DMS 273 treated with DMSO at 0.1 percent for 48 hours (cell line): ENCODE measurements at places on chromosomes 6 and 20.

GRCh38 chr20:20827992-20828597 is 115.7 kb upstream of the RALGAPA2 start:
- peak; percentile 86 for DNase-seq

DNA sequence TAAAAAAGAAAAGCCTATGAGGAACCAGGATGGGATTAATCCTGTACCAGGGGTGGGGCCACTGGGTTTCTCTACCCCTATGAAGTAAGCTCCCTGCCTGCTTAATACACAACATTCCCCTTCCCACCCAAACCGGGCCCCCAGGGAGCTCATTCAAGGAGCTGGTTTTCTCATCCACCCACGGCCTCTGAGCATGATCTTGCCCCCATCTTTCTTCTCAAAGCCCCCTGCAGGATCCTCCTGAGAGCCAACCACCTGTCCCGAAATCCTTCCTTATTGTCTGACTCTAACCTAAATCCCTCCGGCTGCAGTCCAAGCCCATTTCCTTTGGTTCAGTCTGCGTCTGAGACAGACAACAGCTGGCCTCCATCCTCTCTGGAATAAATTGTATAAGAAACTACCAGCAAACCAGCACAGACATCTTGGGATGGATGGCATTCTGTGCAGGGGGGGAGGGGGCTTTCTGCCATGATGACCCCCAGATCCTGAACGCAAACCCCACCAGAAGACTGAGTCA is 21.0 kb downstream of the KCNK5 start:
- no peak for DNase-seq

DNA sequence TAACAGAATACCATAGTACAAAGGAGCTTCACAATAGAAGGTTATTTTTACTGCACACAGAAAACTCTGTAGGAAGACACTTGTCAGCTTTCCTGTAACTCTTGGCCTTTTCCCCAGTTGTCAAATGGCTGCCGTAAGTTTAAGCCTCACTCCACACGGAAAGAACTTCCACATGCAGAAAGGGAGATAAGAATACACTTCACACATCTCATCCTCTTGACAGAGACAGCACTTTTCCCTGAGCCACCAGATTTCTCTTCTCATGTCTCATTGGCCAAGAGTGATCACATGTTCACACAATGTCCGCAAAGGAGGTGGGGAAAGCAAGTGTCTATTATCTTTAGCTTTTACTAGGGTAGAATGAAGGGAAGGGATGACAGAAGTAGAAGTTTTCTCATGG is 540.7 kb downstream of the HAO1 start:
- DNase-seq: no peak

GRCh38 chr6:11514672-11515071 is 22.9 kb upstream of the TMEM170B start:
- DNase-seq: no peak

GRCh38 chr6:168370310-168370991 is 50.9 kb upstream of the DACT2 start:
- DNase-seq: no peak

DNA sequence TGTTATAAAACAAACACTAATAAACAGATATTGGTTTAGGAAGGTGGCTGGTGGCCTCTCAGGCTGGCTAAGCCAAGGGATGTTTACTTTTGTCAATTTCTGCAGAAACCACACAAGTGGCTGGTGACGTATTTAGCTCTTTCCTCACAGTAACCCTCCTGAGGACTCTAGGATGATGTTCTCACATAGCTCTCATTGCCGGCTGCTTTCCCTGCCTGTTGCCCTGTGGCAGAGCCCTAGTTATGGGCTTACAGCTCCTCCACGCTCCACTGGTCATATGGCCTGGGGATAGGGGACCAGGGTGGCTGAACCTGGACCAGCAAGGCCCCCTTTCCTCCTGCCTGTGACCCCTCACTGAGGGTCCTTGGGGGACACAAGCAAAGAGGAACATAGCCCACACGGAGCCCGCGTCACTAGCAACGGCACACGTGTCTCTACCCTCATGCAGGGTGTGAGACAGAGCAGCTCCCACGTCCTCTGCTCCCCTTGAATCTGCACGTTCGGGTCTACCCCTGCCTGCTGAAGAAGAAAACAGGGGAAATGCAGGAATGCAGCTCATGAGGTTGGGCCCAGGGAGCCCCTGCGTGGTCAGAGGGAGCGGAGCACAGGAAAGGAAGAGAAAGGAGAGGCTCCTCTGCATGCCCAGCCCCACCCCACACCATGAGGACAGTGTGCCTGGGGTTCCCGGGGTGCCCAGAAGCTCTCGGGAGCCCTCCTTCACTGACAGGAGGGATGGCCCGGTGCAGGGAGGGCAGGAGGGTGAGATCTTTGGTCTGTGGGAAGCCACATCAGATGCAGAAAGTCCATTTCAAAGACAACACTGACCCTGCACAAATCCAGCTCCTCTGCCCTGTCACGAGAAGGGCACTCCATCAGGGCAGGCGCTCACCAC is 13.9 kb downstream of the RAMACL start:
- DNase-seq: no peak

- no peak for DNase-seq
Observed at GRCh38 chr20:51648571-51648947, 106.0 kb upstream of the NFATC2 start.

DNA sequence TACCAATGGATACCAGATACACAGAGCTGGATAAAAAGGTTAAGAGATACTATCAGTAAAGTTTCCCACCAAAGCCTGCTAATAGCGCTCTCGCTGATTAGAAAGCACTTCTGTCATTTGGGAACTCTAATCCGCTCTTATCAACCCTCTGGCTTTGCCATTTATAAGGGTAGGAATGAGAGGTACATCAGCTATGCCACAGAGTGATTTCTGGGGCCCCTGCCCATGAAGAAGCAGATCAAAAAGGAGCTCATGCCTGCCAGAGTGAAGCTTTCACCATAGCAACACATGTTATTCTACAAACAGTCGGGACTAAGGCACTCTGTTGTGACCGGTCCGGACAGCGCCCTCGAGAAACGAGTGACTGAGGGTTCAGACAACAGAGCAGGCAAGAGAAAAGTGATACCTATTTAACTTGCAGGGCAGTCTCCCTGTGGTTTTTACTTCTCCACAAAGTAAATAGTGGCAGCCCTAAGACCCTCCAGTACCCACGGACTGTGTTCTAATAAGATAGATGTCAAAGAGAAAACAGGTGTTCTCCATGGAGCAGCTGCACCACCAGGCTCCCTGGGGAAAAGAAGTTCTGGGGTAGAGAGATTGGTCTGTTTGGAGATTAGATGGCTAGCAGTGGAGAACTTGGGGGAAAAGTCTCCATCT is 5.6 kb downstream of the TRAM2 start:
- no peak for DNase-seq

- no peak for DNase-seq
Observed at GRCh38 chr6:5028921-5029320, 25.1 kb upstream of the RPP40 start.

DNA sequence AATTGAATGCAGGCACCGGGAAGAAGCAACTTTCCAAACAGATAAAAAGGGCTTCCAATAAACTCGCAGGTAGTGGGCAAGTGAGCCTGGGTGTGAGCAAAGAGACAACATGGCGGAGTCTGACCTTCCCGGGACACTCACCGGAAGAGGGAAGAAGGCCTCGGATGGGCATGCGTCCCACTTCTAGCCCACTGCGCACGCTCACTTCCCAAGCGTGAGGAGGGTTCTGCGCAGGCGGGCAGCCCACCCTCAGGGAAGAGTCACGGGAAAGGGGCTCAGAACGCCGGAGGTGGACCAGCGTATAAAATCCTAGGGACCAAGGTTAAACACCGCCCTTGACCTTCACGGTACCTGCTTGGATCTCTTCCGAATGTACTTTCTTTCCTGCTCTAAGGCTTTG is 95.5 kb upstream of the AFDN start:
- no peak for DNase-seq

DNA sequence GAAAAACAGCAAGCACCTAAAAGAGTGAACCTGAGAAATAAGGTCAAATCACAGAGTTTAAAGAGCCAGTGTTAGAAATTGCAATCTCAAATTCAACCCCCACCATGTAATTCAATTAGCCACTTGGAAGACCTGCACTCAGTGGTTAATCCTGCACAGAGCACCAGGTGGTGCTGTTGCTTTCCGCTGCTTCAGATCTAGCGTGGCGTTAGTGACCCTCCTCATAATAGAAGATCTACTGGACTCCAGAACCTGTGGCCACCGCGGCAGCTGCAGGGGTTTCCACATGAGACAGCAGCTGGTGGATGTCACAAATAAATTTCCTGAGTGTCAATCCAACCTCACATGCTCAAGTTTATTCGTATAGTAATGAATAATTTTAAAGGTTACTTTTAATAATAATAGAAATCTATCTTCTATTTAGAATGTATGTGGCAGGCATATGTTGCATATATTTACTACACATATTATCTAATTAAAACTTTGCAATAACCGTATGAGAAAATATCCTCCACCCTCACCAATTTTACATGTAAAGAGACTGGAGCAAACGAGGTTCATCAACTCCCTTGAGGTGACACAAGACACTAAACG is 84.4 kb downstream of the SYNE1 start:
- peak; percentile 1 for DNase-seq
